Midbrain (tissue), 1 donor: ENCODE measurements at places on chromosomes 1 and 21.

DNA sequence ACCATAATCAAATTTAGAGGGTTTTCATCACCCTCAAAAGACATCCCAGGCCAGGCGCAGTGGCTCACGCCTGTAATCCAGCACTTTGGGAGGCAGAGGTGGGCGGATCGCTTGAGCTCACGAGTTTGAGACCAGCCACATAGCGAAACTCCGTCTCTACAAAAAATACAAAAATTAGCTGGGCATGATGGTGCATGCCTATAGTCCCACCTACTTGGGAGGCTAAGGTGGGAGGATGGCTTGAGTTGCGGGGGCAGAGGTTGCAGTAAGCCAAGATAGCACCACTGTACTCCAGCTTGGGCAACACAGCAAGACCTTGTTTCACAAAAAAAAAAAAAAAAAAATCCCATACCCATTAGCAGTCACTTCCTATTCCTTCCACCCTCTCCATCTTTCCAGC, 33.5 kb upstream of the BATF3 start:
- DNase-seq, result no peak

GRCh38 chr1:119960501-119960900, 64.2 kb upstream of the ADAM30 start:
- no peak for DNase-seq

DNA sequence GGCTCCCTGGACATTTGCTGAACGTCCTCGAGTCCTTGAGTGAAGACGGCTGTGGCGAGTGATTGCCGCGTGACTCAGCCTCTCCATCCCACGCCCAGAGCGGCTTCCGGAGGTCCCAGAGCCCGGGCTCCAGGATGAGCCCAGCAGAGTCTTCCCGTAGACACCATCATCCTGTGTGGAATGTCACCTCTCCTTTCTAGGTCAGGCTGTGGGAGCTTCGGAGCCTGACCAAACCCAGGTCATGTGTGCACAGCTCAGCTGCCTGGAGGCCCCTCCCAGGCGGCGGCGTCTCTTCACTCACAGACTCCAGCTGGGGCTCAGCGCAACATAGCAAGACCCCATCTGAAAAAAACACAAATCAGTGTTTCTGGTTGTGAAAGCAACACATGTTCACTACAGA, 38.2 kb downstream of the PRKCZ start:
- DNase-seq, result no peak

- no peak for DNase-seq
Measured at GRCh38 chr1:114892194-114892918, 37.7 kb downstream of the SYCP1 start.

DNA sequence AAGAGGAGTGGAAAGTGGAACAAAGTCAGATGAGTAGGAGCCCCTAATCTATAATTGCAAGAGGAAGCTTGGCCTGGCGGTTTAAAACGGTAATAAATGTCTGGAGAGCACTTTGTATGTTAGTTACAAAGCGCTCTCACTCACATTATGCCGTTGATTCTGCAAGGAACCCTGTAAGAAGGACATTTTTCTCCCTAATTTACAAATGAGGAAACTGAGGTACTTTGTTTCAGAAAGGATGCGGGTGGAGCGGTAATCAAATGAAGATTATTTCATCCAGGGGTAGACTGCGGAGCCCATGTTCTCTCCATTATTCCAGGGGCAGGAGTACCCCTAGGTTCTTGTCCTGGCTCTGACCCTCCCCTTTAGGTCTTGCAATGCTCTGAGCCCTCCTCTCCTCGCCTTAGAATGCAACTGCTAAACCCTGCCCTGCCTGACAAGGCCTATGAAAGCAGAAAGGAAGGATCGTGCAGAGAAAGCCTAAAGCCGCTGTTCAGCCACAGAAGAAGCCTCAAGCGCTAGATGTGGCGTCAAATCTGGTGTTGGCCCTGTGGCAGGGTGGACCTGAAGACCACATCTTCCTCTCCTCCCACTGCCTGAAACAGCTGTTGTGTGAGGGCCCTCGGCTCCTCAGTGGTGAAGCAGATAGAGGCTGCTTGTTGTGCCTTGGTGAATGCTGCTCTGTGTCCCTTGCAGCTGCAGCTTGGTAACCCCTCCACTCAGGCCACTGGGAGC, 588 bp upstream of the PACC1 start:
- peak; percentile 77 for DNase-seq

DNA sequence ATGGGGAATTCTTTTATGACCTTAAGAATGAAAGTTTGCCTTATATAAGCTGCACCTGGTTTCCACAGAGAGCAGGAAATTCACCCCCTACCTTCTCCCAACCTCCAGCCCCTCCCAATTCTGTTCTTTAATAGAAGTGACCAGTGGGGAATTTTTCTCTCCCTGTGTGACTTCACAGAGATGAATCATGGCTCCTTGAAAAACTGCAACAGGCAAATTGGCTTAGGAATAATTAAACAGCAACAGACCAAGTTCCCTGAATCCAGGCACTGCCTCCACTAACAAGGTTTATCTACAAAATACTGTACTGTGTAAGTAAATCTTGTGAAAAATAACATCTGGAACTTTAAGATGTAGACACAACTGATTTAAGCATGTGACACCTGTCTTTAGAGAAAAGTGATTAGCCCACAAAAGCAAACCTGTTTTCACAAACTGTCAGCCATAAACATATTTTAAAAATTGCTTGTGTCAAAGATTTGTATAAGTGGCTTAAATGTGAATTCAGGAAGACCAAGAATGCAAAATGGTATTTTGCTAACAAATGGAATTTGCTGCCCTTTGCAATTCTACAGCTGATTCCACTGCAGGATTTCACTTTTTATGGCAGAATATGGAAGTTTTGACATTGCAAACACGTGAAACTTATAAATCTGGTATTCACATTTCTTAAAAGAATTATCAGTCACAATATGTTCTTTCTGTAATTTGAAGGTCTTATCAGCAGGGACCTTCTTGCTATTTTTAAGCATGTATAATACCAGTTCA, 54.0 kb downstream of the ALG14 start:
- DNase-seq, result no peak

DNA sequence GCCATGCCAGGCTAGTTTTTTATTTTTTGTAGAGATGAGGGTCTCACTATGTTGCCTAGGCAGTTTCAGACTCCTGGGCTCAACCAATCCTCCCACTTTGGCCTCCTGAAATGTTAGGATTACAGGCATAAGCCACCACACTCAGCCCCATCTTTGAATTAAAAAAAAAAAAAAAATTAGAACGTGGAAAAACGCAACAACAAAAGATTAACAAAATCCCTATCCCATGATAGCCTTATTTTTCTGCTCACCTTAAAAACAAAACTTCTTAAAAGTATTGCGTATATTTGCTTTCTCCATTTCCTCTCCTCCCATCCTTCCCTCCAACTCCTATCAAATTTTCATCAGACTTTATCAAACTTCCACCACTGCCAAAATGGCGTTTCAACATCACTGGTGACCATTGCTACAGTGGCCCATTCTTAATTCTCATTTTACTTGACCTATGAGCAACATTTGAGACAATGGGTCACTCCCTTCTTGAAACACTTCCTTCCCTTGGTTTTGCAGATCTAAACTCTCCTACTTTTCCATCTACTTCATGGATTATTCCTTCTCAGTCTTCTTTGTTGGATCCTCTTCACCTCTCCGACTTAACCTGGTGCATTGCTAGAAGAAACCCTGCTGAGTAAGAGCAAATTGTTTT, 579 bp upstream of the ZNF684 start:
- no peak for DNase-seq

- no peak for DNase-seq
Measured at GRCh38 chr1:96979304-96980268, 258.0 kb downstream of the PTBP2 start.

- DNase-seq, result no peak
Measured at GRCh38 chr21:42234041-42234440, 15.1 kb downstream of the ABCG1 start.

GRCh38 chr1:160685266-160685665, 26.4 kb downstream of the CD48 start:
- DNase-seq, result no peak

DNA sequence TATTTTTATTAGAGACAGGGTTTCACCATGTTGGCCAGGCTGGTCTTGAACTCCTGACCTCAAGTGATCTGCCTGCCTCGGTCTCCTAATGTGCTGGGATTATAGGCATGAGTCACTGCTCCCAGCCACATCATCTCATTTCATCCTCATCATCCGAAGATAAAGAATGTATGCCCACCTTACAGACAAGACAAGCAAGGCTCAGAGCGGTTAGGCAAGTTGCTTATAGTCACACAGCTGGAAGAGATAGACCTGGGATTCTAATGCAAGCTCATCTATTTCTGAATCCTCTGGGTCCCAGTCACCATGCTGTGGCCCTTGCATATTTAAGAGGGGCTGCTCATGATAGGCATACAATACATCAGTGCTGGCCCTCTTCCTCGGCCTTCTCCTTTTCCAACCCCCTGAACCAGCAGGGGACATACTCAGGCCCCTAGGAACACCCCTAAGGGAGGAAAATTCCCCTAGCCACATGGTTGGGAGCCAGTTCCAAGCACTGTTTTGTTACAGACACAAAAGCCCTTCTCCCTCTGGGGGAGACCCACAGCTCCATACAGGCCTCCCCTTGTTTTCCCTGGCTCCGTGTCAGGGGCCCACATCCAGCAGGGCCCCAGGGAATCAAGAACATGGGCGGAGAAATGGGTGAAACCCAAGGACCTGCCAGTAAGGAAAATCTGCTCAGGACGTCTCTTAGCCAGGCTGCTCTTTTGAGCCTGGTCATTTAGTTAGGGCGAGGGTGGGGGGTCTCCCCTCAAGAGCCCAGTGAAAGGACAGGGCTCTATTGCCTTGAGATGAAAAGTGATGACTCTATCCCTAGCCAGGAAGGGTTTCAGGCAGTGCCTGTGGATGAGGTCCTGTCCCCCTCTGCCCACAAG, 6.9 kb downstream of the CSRP1 start:
- DNase-seq, result peak; percentile 94

DNA sequence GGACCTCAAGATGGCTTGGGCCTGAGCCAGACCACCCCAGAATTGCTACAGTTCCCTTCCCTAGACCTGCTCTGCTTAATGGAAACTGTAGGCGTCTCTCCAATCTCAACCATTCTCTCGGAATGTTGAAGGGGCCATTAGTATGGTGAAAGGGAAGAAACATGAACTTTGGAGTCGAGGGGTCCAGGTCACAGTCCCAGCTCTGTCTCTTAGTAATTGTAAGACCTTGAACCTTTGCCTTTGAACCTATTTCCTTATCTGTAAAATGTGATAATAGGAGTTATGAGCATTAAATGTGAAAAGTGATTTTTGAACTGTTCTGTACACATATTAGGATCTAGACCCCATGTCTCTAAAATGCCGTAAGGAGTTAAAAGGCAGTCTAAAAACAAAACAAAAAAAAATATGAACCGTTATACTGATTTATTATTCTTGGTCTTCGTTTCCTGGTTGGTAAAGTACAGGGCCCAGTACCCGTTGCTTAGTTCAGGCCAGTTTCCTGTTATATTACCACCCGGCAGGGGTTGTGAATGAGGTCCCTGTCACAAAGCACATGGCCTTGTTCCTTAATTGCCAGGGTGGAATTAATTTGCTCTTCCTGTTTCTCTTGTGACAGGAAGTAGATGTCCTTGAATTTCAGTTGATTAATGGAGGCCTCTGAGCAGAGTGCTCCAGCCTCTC, 42.3 kb downstream of the TCEANC2 start:
- DNase-seq, result no peak

- no peak for DNase-seq
Measured at GRCh38 chr1:184740344-184740743, 14.3 kb downstream of the EDEM3 start.

DNA sequence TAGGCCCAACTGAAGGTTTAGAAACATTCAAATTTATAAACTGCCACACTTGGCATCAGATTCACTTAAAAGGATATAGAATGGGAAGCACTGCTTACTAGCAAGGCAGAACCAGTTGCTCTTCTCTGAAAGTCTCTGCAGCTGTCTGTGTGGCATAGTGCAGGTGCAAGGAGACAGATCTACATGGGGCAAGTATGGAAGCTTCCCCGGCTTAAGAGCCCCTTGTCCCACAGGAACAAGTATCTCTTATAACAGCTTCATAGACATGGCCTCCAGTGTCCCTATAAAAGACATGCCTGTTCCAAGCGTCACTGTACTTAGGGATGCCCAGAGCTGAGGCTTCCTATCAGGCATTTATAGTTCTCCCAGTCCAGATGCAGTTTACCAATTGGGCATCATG, 26.5 kb downstream of the ZBTB8B start:
- DNase-seq, result no peak

DNA sequence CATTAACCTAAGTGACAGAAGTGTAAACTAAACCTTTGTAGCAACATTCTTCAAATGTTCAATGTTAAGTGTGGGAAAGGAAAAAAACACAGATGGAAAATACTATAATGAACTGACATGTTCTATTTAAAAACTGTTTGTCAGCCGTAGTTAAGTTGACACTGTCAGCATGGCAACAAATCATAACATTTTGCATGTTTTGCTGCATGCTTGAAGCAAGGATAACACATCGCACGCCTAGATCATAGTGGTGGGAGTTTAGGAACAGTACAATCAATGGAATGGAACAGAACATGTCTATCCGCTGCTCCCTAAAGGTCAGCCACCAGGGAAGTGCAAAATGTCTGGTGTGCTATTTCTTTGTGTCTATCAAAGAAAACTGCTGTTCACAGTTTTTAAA, 62.5 kb upstream of the ESRRG start:
- DNase-seq, result no peak

DNA sequence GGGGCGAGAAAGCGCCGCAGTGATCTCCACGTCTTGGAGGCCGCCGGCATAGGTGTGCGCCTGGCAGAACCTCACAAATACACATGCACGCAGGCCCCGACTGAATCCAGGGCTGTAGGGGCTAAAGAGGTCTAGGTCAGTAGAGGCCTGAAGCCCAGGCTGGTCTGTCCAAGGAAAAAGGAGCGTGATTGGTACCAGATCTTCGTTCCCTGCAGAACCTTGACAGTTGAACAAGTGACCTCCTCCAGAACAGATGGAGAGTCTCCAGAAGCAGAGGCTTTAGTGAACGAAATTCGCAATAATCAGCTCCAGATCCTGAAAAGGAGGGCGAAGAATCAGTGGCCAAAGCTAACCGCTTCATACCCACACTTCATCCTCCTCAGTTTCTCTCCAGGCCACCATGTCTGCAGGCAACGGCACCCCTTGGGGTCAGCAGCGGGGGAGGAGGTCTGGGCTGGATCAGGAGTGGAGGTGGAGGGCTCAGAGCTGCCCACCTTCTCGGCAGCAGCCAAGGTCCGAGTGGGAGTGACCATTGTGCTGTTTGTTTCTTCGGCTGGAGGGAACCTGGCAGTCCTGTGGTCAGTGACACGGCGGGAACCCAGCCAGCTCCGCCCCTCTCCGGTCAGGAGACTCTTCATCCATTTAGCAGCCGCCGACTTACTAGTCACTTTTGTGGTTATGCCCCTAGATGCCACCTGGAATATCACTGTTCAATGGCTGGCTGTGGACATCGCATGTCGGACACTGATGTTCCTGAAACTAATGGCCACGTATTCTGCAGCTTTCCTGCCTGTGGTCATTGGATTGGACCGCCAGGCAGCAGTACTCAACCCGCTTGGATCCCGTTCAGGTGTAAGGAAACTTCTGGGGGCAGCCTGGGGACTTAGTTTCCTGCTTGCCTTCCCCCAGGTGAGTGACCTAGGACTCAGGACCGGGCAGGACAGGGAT, 749 bp upstream of the PEX11B start:
- peak; percentile 28 for DNase-seq
